Mammary epithelial cell (primary cell): ENCODE measurements at places on chromosomes 2 and 18. TPM values are rescaled to one million over a fixed set of nuclear protein-coding genes. Genes with fewer than 3 reads are reported as not detected.

GRCh38 chr2:62071126-62071598 lies 124.8 kb upstream of the B3GNT2 start:
- DNase-seq, result no peak

DNA sequence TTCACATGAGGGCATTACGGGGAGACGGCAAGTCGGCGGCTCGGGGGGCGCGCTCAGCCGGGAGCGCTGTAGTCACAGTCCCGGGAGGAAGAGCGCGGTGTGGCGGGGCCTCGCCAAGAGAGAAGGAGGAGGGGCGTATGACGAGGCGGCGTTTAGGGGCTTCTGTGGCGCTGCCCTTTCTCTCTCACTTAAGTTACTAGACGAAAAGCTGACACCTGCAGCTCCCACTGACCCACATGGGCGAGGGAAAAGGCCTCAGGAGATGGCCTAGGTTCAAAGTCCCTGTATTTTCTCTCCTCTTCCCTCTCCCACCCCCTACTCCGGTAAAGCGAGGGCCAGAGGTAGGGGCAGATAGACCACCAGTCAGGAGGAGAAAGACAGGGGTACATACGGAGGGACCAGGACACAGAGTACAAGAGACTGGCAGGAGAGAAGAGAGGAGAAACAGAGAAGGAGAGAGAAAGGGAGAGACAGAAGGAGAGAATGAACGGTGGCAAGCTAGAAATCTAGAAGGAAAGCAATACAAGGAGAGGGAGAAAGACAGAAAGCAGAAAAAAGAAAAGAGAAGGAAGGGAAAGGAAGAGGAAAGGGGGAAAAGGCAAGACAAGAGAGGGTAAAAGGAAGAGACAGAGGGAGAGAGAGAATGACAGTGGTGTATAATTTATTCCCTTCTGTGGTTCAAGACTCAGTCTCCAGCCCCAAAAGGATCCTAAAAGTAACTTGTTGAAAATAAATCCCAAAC lies 3.8 kb downstream of the SIX2 start:
- DNase-seq, result no peak

DNA sequence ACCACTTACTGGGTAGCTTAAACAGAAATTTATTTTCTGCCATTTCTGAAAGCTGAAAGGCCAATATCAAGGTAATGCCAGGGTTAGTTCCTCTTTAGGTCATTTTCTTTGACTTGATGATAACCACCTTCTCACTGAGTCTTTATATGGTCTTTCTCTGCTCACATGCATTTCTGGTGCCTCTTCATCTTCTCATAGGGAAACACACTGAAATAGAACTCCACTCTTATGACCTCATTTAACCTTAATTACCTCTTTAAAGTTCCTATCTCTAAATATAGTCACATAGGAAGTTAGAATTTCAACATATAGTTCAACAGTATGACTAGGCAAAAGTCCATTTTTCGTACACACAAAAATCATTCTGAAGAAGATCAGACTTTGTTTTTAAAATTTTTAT lies 616.8 kb upstream of the VRK2 start:
- no peak for DNase-seq

DNA sequence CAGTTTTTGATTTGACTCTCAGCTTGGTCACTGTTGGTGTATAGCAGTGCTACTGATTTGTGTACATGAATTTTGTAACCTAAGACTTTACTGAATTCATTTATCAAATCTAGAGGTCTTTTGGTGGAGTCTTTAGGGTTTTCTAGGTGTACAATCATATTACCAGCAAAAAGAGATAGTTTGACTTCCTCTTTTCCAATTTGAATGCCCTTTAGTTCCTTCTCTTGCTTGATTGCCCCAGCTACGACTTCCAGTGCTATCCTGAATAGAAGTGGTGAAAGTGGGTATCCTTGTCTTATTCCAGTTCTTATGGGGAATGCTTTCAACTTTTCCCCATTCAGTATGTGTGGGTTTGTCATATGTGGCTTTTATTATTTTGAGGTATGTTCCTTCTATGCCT lies 312.9 kb upstream of the REV1 start:
- DNase-seq, result no peak

- DNase-seq, result peak; percentile 51
These were observed 7.5 kb downstream of the TGFBRAP1 start for GRCh38 chr2:105321875-105322646.

GRCh38 chr2:233912691-233913423 lies 4.3 kb upstream of the TRPM8 start:
- peak; percentile 38 for DNase-seq

DNA sequence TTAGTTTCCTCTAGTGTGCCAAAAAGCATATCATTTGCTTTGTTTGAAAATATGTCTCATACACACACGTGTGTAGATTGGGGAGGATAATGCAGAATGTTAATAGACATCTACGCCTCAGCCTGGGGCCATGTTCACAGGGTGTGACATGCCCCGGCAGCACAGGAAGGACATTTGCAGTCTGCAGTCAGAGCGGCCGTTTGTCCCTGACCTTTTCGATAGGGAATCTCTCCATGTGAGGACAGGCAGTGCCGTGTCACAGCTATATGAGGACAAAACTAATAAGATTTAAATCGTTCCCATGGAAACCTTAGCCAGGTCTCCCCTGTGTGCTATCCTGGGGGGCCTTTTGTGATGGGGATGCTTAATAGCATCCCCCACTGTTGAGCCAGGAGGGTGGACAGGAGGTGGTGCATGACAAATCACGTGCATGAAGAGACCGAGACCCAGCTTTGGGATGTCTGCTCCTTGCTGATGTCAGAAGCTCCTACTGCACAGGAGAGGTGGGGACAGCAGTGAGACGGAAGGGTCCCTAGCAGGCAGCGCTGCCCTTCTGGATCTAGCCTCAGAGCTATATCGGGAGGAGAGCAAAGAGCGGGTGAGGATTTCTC lies 100.6 kb downstream of the RNF144A start:
- no peak for DNase-seq

DNA sequence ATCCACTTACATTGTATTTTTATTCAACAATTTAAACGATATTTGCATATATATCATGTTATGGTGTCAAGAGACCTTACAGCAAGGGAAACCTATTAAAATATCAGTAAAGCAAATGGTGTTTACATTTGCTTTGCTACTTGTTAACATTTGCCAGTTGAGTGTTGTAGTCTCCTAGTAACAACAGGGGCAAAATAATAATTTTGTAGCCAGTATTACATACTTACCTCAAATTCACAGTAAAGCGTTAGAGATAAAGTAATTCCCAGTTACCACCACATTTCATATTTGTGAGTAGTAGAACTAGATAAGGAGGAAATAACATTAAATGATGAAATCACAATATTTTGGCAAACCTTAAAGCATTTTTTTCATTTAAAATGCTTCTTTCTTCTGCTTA lies 71.3 kb downstream of the FASTKD2 start:
- no peak for DNase-seq

- no peak for DNase-seq
These were observed 199.9 kb downstream of the BCL2 start for GRCh38 chr18:63119647-63120046.

DNA sequence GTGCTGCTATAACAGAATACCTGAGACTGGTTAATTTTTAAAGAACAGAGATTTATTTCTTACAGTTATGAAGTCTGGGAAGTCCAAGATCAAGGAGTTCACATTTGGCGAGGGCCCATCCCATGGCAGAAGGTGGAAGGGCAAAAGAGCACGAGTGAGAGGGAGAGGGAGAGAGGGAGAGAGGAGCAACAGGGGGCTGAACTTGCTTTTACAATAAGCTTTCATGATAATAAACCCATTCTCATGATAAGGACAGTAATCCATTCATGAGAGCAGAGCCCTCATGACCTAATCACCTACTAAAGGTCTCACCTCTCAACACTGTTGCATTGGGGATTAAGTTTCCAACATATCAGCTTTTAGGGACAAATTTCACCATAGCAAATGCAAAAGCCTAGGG lies 45.3 kb downstream of the DSC3 start:
- DNase-seq, result no peak

- no peak for DNase-seq
These were observed 22.1 kb upstream of the LONRF2 start for GRCh38 chr2:100344433-100344832.

- no peak for DNase-seq
These were observed 86.7 kb downstream of the VIT start for GRCh38 chr2:36783246-36783645.

DNA sequence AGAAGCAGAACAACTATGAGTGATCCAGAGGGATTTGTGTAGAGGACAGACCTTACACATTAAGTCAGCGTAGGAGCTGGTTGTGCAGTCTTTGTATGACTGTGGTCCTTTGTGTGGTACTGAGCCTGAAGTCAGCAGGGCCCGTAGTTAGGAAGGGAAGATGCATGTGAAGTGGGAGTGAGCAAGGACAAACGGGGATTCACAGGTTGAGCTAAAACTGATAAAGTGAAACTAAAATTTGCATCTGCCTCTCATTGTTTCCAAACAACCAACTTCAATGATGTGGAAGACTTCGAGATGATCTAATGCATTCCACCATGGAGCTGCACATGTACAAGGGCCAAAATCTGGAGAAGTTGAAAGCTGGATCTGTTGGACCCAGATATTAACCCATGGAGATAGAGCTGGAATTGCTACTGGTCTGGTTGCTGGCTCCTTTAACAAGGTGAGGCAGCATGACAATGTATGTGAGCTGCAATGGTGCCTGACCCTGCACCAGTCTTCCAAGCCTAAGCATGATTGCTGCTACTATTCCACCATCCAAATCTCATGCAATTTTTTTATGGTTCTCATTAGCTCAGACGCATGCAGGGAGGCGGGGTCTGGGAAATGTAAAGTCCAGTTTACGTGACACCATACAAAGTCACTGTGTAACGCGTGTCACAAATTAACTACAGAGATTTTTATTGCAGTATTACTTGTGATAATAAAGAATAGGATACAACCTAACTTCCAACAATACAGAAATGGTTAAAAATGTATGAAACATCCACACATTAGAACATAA lies 12.1 kb upstream of the CYBRD1 start:
- DNase-seq, result no peak

DNA sequence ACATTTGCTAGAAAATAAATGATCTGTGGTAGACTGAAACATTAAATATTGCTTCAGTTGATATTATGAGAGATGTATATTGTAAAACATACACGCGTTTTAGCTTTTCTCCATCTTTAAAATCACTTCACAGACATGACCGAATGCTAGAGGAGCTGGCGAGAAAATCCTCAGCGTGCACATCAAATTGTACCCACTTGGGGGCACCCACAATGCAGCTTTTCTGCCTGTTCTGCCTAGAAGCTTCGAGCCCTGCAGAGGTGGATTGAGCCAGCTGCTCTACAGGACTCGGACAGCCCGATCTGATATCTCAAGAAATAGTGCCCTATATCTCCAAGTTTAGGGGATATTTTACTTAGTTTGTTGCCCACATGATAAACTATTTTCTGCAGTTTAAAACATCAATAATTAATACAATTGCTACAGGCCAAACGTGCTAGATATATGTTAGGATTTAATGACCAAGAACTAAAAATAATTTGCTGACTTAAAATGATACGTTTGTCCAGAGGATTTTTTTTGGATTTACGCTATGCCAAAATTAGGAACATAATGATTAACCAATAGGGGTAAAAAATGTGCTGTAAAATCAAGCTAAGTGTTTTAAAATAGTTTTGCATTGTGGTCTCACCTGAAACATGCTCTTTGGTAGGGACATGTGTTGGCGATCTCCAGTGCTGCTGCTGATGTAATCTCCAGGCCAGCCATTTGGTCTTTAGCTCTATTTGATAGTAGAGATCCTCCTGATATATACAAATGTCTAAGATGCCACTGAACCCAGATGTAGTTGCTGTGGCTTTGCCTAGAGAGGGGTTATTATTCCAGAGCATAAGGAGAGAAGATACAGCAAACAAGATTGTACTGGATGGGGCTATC lies 22.3 kb upstream of the ATP5MC3 start:
- peak; percentile 29 for DNase-seq

GRCh38 chr18:26434887-26435286 lies 113.5 kb downstream of the KCTD1 start:
- DNase-seq, result no peak

DNA sequence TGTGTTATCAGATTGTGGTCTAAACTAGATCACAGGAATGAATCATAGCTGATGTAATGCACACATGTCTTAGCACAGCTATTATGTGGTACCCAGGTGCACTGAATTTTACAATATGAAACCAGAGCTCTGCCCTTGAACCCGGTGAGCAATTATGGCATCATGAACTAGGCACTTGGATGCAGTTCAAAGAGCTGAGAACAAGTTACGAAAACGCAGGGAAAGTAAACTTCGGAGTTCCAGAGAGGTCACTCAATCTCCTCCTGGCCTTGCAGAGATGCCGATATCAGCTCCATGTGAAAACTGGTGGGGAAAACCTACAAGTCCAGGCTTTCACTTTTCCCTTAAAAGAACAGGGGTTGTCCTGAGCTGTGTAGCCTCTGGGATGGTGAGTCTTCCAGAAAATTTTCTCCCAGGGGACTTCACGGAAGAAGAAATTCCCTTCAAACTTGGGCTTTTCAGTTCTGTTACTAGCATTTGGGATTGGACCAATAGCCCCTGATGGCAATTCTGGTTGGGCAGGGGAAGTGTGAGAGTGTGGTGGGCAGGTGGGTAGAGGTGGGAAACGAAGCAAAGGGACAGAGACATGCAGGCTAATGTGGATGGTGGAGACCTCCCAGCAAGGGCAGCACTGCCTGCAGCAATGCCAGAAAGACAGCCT lies 71.1 kb upstream of the SH3BP4 start:
- DNase-seq, result peak; percentile 96

DNA sequence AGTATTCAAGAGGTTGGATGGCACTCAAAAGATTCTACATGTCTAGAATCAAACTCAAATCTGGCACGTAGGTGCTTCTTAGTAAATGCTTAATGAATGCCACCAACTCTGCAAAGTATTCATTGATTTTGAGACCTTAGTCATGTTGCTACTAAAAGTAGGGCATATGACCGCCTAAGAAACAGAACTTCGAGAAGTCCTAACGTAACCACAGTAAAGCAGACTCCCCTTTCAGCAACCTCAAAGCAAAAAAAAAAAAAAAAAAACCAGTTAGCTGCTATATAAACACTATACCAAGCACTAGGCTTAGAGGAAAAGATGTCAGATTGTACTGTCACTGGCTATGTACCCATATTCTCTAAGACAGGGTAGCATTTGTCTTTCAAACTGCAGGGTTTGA lies 33.9 kb downstream of the PTCD3 start:
- no peak for DNase-seq

- DNase-seq, result no peak
These were observed 545.0 kb downstream of the SOX11 start for GRCh38 chr2:6237039-6237660.

GRCh38 chr2:44169155-44169898 lies 652 bp downstream of the PPM1B start:
- DNase-seq, result peak; percentile 54

HOXD1 gene
- total RNA-seq, result not detected in 2 replicates

IMP4 gene
- 83.9 TPM for total RNA-seq

CACNB4 gene
- total RNA-seq, result 0.27 TPM in 1 of 2 replicates, not detected in the other

GKN2 gene
- total RNA-seq, result not detected

LYG2 gene
- not detected in 2 replicates for total RNA-seq

STPG4 gene
- 0.17 TPM for total RNA-seq

NRP2 gene
- total RNA-seq, result 32.3 TPM
